ENCODE measurements at places on chromosomes 3 and 15.

DNA sequence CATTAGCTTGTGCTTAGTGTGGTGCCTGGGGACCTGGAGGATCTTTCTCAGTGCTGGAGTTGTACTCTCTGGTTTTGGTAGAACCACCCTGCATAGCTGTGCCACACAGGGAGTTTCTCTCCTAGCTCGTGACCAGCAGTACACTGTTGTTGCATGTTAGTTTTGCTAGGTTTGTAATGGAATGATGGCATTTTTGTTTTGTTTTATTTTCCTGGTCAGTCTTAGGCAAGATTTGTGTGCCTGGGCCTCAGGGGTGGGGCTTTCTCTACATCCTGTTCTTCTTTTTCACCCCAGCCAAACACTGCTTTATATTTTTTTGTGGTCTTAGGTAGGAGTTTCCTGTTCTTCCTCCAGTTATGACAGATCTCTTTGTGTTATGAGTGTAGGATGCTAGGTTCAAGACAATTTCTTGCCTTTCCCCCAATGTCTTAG is 534.5 kb upstream of the KCNMB2 start:
- no peak for DNase-seq

DNA sequence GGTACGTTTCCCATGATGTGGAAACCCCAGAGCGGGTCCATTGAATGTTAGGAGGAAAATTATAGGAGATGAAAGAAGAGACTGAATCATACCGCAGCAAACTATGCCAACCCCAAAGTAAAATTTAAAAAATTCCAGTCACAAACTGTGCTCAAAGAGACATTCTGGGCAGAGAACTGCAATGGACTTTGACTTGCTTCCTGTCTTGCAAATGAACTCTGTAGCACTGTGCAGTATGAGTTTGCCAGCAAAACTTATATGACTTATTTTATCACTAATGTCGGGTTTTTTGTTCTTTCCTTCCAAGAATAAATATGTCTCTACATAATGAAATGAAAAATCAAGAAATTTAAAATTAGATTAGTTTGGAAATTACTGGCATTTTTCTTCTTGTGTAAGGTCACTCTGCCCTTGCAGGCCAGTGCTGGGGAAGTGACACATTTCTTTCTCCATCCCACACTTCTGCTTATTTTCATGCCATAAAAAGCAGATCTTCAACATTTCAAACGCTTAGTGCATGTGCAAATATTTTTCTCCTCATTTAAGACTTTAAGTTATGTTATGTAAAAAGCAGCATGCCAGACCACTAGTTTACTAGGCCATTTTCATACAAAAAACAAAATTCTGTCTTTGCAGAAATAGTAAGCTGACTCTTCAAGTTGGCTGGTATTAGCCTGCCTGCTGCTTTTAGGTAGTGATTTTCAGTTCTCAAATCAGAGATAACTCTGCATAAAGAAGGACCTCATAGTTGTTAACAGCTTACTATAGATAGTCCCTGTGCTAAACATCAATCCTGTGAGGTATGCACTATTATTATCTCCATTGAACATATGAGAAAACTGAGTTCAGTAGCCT is 32.2 kb upstream of the SSR3 start:
- DNase-seq: no peak

DNA sequence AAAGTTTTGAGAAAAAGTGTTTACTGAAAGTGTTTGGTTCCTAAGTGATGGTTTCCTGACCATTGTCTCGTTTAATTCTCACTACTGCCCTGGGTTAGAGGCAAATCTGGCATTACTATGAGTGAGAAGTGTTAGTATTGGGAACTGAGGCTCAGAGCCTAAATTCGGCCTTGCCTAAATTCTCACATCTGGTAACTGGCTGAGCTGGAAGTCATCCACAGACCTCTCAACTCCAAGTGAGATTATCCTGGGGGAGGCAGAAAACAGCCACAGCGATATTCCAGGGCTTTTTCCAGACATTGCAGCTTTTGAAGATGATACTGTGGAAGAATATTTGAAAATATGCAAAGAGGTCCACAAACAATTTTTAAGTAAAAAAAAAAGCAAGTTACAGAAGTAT is 85.1 kb upstream of the TRA2B start:
- no peak for DNase-seq

DNA sequence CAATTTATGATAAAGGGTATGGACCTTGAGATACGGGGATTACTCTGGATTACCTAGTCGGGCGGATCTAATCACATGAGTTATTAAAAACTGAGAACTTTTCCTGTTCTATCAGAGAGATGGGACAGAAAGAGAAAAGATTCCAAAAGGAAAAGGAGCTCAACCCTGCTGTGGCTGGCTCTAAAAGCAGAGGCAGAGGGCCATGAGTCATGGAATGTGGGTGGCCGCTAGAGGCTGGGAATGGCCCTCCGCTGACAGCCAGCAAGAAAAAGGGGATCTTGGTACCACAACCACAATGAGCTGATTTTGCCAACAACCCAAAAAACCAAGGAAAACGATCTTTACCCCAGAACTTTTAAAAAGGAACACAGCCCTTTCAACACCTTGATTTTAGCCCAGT is 210.0 kb downstream of the MAGI1 start:
- DNase-seq: no peak

DNA sequence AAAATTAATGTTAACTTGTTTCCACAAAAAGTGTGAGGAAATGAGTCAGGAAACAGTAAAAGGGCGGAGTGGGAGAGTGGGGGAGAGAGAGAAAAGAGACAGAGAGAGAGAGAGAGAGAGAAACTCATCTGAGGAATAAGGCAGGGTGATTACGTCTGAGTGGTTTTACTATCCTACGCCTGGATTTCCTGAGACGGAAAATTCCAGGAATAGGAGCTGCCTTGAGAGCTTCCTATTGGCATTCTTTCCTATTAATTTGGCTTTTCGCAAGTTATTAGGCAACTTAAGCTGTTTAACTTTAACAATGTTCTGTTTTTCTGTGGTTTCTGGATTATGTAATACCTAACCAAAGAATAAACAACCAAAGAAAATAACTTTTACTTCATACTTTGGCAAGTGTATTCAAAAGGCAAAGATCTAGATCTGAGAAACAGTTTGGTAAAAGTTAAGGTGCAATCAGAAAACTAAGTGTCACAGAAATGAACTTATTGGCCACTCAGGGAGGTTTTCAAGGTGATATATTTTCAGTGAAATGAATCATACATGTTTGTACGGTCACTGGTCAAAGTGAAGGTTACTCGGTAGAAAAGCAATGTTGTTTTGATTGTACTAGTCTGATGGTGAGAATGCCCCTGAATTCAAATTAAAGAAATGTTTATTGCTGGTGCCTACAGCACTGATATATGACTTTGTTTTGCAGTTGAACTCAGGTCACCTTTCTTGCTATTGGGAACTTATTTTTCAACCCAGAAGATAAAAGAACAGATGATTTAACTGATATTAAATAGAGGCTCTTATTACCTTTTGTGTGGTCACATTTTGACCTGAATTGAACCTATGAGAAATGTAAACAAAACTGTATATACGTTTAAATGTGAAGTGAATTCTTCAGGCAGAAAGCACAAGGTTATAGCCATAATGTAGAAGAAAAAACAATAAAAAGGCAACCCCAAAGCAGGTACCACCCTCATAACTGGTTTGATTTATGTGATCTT is 39.9 kb upstream of the TNFSF10 start:
- DNase-seq: peak; percentile 6

DNA sequence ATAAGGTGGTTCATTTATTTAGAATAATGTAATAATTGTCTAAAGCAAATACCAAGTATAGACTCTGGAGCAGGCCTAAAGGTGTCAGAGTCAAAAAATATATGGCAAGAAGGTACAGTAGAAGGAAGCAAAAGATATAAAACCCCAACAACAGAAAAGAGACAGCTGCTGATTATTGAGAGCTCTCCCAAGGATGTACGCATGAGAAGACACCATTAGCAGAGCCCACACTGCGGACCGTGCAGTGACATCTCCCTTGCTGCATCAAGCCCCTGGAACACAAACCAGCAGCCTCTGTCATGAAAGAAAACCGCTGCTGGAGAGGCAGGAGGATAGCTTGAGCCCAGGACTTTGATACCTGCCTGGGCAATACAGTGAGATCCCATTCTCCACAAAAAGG is 18.0 kb upstream of the SLC6A20 start:
- no peak for DNase-seq

All from bone marrow (tissue), 2 donors.